ENCODE measurements at places on chromosomes 7 and 10.

DNA sequence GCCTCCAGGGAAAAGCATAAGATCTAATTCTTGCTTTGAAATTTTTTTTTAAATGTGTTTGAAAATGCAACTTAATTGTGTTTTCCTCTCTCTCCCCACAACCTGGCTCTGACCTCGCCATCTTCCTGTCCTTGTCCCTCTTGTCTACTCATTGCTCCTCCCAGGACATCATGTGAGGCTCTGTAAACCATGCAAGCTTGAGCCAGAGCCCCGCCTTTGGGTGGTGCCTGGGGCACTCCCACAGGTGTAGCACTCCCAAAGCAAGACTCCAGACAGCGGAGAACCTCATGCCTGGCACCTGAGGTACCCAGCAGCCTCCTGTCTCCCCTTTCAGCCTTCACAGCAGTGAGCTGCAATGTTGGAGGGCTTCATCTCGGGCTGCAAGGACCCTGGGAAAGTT, 9.8 kb upstream of the CDHR1 start:
- no peak for DNase-seq

GRCh38 chr7:127911968-127912511, 119.2 kb downstream of the LRRC4 start:
- DNase-seq = no peak

GRCh38 chr7:142298009-142298408, 40.2 kb upstream of the PRSS58 start:
- DNase-seq = no peak

- no peak for DNase-seq
Measured at GRCh38 chr7:75938921-75939320, 24.0 kb downstream of the POR start.

GRCh38 chr7:122010116-122010515, 133.9 kb downstream of the AASS start:
- DNase-seq = no peak

DNA sequence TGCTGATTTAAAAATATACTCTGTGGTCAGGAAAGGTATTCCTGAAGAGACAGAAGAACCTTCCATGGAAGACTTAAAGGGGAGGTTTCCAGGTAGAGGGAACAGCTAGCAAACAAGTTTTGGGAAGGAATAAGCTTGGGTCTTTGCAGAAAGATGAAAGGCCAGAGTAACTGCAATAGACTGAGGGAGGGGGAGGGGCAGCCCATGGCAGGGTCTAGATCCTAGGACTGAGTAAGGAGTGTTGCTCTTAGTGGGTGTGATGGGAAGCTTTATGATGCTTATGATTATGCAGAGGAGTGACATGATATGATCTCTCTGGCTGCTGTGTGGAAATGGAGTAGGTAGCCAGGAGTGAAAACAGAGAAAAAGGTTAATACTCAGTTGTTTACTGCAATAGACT, 90.0 kb upstream of the FEZF1 start:
- no peak for DNase-seq

- no peak for DNase-seq
Measured at GRCh38 chr10:79178614-79179163, 109.9 kb downstream of the ZMIZ1 start.

GRCh38 chr10:64476506-64476905, 955.3 kb downstream of the REEP3 start:
- no peak for DNase-seq

GRCh38 chr7:26588511-26588910, 275.9 kb downstream of the SKAP2 start:
- DNase-seq = no peak

GRCh38 chr7:118153551-118154177, 30.3 kb upstream of the LSM8 start:
- no peak for DNase-seq

GRCh38 chr10:48364659-48365405, 58.4 kb downstream of the MAPK8 start:
- no peak for DNase-seq

DNA sequence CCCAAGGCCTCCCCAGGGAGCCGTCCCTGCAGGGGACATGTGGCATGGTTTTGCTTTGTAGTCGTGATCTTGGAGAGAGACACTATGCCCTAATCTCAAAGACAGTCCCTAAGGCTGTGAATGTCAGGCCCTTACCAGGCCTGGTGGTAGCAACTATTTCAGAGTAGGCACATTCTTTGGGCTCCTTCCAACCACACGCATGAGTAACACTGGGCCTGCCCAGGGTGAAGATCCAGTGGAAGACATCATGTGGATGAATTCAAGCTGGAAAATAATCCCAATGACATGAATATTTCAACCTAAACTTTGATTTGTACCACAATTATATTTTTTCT, 39.5 kb upstream of the INSIG1 start:
- no peak for DNase-seq

GRCh38 chr10:93417921-93418320, 64.2 kb downstream of the MYOF start:
- no peak for DNase-seq

DNA sequence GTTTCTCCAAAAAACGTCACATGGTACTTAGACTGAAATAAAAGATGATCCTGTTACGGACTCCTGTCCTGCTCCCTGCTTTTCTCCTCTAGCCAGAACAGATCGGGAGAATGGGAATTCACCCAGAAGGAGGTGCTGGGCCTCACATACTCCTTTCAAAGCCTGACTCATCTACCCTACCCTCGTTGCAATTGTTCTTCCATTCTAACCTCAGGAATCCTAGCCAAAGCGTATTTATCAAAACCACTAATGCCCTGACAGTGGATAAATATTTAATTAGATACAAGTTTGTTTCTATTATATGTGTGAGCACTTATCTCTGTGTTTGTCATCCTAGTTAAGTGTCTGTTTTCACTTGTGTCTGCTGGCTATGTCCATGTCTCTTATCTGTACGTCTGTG, 21.7 kb downstream of the ZCWPW1 start:
- DNase-seq = no peak

DNA sequence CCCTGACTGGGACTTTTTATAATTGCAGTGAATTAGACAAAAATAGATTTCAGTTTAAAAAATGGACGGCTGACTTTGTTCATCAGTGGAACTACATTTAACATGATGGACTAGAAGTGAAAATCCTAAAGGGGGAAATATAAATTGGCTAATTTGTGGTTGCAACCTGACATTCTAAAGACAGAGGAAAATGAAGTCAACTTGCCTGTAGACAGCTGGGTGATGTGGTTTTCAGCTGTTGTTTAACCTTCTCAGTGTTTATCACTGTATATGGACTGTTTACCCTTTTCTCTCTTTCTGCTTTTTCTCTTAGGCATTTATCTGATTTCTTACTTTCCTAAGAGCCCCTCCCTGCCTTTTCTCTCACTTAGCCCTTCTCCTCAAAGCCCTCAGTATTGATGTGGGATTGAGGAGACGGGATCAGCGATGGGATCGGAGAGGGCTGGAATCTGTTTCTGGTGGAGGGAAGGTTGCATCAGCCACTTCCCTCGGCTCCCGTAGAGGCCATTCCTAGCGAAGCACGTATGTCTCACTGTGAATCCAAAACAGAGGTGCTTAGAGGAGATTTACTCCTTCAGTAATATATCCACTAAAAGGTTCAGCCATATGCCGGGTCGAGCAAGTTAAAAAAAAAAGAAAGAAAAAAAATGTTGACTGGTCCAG, 109.0 kb upstream of the KLF6 start:
- no peak for DNase-seq

- no peak for DNase-seq
Measured at GRCh38 chr7:142158736-142159496, 47.4 kb downstream of the MGAM2 start.

DNA sequence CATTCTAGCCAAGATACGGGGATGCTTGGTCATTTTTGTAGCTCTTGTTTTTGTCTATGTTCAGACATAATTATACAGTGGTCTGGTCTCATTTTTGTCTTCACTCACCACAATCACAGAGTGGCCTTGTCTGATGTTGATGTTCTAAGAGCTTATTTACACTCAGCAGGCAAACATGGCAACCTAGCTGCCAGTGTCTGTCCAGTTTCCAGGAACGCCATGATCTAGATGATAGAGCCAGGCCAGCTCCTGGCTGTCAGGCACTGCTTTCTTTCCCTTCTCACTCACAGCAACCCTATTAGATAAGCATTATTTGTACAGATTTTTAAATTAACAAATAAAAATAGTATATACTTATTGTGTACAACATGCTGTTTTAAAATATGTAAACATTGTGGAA, 98.6 kb upstream of the PHF14 start:
- DNase-seq = no peak

DNA sequence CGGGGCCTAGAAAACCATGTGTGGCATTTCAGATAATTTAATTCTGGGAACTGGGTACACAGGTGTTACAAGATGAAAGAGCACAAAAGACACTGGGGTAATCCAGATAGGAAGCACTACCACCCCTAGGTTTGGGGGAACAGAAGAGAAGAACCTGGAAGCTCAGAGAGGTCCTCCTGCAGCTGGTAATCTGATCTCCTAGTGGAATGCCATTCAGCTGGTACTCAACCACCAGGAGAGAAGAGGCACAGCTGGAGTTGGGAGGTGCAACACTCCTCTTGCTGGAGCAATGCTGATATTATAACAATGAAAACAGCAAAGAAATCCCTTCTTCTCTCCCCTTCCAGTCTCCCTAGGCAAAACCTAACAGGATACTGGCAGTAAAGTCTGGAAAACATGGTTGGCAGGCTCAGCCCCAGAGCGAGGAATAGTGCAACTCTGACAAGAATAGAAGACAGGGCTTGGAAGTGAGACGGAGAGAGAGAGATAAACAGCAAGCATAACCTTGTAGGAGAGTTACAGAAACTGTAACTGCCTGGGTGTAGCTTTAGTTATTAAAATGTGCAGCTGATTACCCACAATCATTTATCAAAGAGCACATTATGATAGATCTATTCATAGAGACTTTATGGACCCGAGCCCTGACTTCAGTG, 35.0 kb downstream of the NRF1 start:
- DNase-seq = no peak
